ENCODE measurements at places on chromosomes 6 and 20.

GRCh38 chr6:157669747-157670216 is 153.3 kb upstream of the SNX9 start:
- no peak for DNase-seq

GRCh38 chr20:1333462-1334369 is 4.8 kb upstream of the SDCBP2 start:
- no peak for DNase-seq

DNA sequence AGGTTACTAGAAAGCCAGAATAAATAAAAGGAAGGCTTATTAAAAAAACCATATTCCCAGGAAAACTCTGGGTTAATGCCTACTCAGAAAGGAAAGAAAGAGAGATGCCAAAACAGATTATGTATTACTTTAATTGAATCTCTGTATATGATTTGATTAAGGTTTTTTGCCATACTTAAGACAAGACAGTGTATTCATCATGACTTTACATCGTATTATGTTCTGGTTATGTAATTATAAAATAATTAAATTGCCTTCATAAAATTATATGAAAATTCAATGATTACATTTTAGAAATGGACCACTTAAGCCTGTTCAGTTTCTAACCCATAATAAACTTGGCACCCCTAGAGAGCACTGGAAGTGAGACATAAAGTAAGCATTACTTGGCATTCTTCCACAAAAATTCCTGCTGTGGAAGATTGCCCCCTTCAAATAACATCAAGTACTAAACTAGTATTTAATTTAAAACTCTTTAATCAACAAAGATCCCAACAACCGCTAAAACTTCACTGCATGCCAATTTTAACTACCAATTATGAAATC is 20.8 kb upstream of the IBTK start:
- DNase-seq = no peak

DNA sequence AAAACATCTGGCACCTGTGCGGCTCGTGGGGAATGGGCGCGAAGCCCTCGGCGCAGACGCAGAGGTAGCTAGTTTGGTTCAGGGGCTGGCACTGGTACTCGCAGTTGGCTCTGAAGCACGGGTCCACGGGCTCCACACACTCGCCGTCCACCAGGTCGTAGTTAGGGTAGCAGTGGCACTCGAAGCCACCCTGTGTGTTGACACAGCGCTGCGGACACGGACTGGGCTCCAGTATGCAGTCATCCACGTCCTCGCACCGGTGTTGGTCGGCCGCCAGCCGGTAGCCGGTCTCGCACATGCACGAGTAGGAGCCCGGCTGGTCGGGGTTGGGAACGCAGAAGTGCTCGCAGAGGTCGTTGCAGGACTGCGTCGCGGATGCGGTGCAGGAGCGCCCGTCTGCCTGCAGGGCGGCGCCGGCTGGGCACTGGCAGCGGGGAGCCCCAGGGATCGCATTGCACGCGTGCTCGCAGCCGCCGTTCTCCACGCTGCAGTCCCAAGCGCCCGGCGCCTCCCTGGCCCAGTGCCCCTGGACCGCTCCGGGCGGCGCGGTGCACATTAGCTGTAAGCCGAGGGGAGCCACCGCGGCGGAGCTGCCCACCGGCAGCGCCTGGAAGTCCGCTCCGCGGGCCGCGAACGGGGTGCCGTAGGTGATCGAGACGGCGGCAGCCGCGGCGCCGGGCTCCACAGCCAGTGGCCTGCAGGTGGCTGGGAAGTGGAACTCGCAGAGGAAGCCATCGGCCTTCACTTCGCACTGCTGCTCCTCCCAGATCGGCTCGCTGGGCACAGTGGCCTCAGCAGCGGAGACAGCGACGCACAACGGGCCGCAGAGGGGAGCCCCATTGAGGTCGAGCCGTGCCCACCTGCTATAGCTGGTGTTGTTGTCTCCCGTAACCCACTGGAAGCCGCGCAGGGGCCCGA is 930 bp downstream of the THBD start:
- peak; percentile 24 for DNase-seq

DNA sequence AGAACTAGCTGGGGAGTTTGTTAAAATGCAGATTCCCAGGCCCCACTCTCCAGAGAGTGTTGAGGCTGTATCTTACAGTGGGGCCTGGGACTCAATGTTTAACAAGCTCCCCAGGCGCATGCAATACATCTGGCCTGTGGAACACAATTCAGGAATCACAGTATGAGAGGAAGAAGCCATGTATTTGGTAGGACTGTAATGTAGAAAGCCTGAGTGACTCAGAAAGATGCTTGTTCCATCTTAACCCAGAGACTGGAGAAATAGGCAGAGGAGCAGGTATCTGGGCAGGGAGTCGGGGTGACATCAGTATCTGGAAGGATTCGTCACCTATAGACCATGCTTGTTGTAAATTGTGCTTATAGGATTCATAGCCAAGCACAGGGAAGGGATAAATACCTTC is 90.5 kb downstream of the UNC5CL start:
- DNase-seq = no peak
